Type B pancreatic cell (in vitro differentiated cells): ENCODE measurements at places on chromosomes 12 and 14.

- no peak for DNase-seq
These were observed 263.8 kb downstream of the DIO2 start for GRCh38 chr14:79947440-79948054.

DNA sequence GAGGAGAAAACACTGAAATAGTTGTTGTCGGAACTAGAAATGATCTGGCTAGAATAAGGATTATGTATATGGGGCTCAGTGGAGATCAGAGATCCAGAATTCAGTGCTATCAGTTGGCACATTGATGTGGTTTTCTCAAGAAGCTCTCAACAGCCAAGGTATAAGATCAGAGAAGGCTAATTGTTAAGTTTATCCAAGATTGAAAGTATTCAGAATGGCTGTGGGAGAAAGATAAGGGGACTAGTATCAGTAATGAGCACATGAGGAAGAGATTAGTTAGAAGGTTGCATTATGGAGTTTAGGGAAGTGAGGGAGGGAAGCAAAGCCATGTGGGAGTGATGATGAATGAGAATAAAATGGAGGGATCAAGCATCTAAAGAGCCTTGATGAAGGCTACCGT lies 128.1 kb upstream of the MIS18BP1 start:
- no peak for DNase-seq

- no peak for DNase-seq
These were observed 120.8 kb upstream of the CCDC196 start for GRCh38 chr14:66365388-66365787.

- no peak for DNase-seq
These were observed 930 bp upstream of the MIA2 start for GRCh38 chr14:39232554-39233415.

GRCh38 chr14:103255555-103255954 lies 78.5 kb upstream of the EIF5 start:
- DNase-seq = no peak

DNA sequence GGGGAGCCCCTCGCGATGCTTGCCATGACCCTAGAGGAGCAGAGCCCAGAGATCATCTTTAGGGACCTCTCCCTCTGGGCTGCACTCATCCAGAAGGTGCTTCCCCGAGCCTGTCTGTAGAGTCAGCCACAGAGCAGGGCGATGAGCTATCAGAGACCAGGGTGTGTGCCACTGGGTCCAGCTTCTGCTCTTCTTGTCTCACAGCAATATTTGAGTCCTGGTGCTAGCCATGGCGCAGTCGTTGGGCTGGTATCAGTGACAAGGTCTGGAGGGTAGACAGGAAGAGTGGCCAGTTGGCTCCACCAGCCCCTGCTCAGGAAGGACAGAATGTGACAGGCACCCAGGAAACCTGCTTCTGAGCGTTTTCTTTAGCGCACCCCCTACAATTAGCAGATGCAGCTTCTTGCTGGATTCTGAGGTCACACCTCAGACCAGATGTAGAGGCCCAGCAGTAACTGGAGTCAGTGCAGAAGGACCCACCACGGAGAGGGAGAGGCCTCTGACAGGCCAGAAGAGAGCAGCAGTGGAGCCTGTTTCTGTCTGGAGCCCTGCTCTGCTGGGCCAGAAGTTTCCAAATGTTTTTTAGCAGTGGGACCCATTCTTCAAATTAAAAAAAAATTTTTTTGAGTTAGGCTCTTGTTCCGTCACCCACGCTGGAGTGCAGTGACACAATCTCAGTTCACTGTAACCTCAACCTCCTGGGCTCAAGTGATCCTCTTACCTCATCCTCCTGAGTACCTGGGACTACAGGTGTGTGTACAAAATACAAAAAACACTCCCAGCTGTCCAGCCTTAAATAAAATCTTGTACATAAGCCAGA lies 23.7 kb downstream of the ANKRD9 start:
- DNase-seq = no peak

DNA sequence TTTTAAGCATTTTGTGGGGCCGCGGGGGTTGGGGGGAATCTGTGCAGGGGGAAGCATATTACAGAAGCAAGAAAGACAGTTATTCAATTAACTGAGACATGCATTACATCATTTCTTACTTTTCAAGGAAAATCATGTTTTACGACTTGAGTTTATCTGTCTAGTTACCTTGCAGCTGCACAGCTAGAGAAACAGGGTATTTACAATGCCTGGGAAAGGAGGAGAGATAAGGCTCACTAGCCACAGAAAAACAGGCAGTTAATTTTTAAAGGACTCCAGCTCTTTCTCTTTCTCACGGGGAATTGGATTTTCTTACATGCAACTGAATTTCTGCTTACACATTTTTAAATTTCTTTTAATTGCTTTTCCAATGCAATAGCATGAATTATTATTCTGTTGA lies 22.2 kb downstream of the FCF1 start:
- no peak for DNase-seq

- DNase-seq = peak; percentile 74
These were observed 620 bp downstream of the TMTC1 start for GRCh38 chr12:29782871-29783772.

GRCh38 chr14:57008534-57008933 lies 198.3 kb upstream of the OTX2 start:
- no peak for DNase-seq

- DNase-seq = peak; percentile 65
These were observed 181.3 kb downstream of the KIF26A start for GRCh38 chr14:104319491-104320241.

DNA sequence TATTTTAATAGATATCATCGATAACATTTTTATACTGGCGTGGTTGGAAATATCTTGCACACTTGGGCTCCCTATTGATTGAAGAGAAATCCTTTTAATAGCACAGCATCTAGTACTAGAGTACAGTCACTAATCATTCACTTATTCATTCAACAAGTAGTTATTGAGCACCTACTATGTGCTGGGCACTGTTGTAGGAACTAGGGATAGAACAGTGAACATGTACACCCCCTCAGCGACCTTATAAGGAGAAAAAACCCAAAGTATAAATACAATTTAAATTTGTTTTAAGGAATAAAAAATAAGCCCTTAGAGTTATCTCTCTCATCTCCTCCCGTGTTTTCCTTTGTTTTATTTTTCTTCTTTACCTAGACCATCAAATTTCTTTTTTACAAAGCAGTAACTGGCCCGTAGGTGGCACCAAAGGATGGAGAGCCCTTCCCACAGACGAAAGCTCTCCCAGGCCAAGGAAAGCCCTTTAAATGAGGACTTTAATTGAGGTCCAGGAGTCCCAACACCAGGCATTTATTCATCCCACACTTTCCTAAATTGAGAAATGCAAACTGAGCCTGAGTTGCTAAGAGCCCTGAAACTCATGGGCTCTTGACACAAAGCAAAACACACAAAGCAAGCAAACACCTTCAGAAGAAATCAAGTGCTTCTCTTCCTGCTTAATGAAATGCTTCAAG lies 29.0 kb downstream of the PEBP1 start:
- DNase-seq = no peak

GRCh38 chr14:96205059-96205977 lies 679 bp downstream of the BDKRB2 start:
- DNase-seq = no peak

DNA sequence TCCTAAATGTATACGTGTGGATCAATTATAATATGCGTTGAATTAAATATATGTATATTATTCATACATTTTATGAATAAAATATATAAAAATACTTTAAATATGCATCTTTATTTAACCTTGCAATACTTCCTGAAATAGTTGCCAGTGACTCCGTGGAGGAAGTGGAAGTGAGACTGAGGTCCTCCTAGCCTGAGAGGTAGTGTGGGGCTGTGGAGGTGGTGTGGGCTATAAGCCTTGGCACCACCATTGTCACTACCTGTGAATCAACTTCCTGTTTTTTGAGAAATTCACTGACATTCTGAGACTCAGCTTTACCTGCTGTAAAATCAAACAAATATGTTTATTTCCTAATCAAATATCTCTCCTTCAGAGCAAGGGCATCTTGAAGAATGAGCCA lies 514.2 kb downstream of the VRK1 start:
- no peak for DNase-seq

- no peak for DNase-seq
These were observed 15.1 kb upstream of the LRP10 start for GRCh38 chr14:22856428-22856827.

DNA sequence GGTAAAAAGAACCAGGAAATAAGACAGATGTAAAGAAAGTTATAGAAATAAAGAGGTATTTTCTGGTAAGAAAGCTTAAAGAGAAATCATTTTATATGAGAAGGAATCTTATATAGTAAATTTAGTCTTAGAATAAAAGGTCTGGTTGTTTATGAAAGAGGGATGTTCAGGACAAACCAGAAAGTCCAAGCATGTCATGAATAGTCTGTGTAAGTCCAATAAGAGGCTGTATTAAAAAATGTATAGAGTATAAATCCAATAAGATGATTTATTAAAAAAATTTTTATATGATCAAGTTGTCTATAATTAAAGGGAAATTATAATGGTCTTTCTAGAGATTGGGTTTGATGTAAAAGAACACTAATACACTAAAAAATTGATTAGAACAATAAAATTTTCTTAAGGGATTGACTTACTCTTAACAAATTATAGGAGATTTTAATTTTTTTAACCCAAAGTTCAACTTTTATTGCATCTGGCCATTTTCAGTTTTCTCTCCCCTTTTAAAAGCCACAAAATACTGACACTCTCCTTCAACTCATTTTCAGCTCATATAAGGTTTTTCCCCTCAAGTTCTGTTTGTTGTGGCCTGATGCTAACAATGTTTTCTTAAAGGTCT lies 35.1 kb downstream of the ST8SIA1 start:
- DNase-seq = no peak

DNA sequence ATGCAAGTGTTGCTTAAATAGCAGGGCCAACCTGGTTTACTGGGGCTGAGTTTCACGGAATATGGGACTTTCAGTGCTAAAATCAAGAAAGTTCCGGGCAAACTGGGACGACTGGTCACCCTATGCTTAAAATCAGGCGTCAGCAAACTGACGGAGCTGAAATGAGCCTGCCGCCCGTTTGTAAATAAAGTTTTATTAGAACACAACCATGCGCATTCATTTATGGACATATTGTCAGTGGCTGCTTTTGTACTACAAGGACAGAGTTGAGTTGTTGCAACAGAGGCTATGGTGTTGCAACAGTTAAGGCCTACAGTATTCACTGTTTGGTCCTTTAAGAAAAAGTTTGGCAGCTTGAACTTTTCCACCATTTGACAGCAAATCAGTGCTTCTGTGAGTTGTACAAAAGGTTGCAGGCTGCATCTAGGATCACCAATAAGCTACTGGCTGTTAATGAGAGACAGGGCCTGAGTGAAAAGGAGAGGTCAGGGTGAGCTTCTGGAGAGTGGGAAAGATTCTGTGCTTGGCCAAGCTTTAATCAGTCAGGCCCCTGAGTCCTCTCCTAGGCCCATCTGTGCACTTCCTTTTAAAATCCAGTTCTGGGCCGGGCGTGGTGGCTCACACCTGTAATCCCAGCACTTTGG lies 13.3 kb downstream of the SELPLG start:
- no peak for DNase-seq

DNA sequence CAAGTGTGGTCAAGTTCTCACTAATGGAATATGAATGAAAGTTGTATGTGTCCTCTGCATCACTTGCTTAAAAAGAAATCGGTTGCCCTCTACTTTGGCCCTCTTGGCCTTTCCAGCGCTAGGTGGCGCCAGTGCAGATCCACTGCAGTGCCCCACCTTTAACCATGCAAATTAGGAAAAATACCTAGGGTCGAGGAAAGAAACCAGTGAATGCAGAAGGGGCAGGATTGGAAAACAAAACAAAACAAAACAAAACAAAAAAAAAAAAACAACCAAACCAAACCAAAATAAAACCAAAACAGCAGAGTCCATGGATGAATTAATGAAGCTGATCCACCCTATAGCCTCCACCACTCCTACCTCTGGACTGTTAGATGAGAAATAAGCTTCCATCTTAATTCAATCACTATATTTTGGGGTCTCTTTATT lies 12.9 kb upstream of the NEMF start:
- no peak for DNase-seq

- DNase-seq = peak; percentile 81
These were observed 1.2 kb downstream of the PRMT8 start for GRCh38 chr12:3491938-3492792.

GRCh38 chr12:56165369-56165768 lies 7.2 kb downstream of the MYL6 start:
- no peak for DNase-seq

GRCh38 chr12:8675591-8676036 lies 13.0 kb upstream of the MFAP5 start:
- DNase-seq = no peak

DNA sequence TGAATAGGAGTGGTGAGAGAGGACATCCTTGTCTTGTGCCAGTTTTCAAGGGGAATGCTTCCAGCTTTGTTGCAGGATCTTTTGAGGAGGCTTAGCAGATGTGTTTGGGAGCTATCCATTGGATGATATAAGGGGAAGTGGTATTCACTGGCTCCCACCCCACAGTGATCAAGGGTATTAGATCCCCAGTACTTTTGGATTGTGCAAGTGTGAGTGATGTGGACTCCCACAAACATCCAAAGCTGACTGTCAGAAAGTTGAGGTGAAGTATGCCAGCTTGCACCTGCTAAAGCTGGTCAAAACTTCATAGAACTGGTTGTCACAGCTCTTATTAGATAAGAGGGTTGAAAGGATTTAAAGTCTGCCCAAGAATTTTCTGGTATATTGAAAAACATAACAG lies 110.1 kb upstream of the BTG1 start:
- DNase-seq = no peak

DNA sequence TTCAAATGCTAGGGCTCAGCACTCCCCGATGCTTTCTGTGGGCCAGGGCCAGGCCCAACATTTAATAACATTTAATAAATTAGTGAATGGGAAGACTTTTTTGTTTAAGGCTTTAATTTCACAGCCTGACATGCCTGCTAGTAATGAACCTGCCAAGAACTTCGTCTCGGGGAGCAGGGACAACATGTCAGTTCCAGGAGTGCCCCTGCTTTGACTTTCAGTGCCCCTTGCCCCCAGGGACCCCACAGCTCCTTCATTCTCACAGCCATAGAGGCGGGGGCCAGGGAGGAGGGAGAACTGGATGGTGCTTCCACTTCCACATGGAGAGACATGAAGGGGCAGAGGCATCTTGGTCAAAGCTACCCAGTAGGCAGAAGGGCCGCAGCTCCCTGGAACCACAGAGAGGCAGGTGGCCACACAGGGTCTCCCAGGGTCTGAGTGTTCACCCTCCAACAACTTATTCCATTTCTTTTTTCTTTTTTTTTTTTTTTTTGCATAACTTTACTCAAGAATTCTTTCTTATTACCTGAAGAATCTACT lies 66.0 kb upstream of the DDX11 start:
- DNase-seq = no peak
